ENCODE measurements at places on chromosomes 16 and 17. TPM values are rescaled to one million over a fixed set of nuclear protein-coding genes. Genes with fewer than 3 reads are reported as not detected.

The ATP2A1 gene
- not detected for total RNA-seq

- DNase-seq: no peak
Measured at GRCh38 chr17:65783845-65784334, 222.4 kb upstream of the AXIN2 start.

DNA sequence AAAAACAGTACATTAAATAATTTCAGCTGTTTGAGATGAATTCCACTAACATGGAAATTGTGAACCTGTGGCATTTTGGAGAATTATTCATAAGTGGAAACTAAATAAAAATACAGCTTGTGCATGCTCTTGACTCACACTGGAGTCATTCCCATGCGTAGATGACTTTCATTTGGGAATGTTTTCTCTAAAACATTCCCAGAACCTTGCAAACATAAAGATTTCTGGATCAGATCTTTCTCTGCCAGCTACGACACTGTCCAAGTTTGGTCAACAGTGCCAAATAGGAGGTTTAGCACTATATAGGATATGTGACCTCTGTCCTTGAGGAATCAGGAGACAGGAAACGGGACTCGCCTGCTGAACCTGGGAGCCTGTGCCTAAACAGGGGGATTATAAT is 400.9 kb downstream of the SLC39A11 start:
- DNase-seq: no peak

DNA sequence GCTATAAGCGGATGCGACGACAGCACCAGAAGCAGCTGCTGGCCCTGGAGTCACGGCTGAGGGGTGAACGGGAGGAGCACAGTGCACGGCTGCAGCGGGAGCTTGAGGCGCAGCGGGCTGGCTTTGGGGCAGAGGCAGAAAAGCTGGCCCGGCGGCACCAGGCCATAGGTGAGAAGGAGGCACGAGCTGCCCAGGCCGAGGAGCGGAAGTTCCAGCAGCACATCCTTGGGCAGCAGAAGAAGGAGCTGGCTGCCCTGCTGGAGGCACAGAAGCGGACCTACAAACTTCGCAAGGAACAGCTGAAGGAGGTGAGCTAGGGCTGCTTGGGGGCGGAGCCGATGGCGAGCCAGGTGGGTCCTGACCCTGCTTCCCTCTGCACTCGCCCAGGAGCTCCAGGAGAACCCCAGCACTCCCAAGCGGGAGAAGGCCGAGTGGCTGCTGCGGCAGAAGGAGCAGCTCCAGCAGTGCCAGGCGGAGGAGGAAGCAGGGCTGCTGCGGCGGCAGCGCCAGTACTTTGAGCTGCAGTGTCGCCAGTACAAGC is 10.1 kb downstream of the HIRIP3 start:
- DNase-seq: no peak
